Breast epithelium (tissue), 4 donors: ENCODE measurements at places on chromosomes 4 and X. TPM values are rescaled to one million over a fixed set of nuclear protein-coding genes. Genes with fewer than 3 reads are reported as not detected.

The PHKA2 gene
- 22.7 TPM for total RNA-seq

The CT45A10 gene
- total RNA-seq = not detected

The UCP1 gene
- total RNA-seq = 1.3 TPM

The PDGFC gene
- 54.4 TPM for total RNA-seq

The GRIA3 gene
- total RNA-seq = 2.6 TPM

The PWWP3B gene
- 13.9 TPM for total RNA-seq

The NXF2 gene
- total RNA-seq = not detected

The CTAG2 gene
- not detected for total RNA-seq

The MYOZ2 gene
- 0.48 TPM for total RNA-seq

The CT45A8 gene
- not detected for total RNA-seq

The C4orf33 gene
- total RNA-seq = 12.0 TPM

The NEXMIF gene
- 1.6 TPM for total RNA-seq

GRCh38 chrX:107827030-107827831 is 1.6 kb downstream of the MID2 start:
- DNase-seq = no peak

DNA sequence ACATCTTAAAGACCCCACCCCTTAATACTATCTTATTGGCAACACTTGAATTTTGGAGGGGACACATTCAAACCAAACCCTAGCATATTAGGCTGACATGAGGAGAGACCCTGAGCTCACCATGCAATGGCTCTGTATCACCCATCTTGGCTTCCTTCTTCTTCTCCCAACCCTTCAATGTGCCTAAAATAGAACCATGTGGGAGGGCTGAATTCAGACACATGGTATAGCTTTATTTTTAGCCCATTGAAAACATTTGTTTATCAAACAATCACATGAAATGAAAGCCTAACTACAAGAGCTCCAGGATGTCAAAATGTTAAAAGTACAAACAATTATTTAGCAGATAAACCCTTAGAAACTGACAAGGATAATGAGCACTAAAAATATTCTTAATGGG is 81.6 kb downstream of the RASL11B start:
- DNase-seq = no peak

DNA sequence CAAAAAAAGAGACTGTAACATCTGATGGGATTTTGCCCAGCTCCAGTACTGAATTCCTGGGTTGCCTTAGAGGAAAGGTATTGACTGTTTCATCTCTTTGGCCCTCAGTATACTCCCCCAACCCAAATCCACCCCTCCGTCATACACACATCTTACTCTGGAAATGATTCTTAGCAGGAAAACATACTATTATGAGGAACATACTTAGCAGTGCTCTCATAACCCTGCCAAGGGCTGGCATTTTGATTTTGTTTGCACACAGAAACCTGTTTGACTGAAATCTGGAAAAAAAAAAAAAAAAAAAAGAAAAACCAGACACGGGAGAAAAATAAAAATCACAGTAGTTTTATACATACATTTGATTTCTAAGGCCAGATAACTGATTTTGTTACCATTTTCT is 19.4 kb upstream of the AR start:
- DNase-seq = no peak

GRCh38 chr4:149158817-149159216 is 656.8 kb downstream of the IQCM start:
- DNase-seq = no peak

GRCh38 chrX:123580792-123581191 is 152.1 kb downstream of the THOC2 start:
- no peak for DNase-seq

- DNase-seq = no peak
These were observed 32.9 kb downstream of the MAGED4 start for GRCh38 chrX:52217494-52218160.

DNA sequence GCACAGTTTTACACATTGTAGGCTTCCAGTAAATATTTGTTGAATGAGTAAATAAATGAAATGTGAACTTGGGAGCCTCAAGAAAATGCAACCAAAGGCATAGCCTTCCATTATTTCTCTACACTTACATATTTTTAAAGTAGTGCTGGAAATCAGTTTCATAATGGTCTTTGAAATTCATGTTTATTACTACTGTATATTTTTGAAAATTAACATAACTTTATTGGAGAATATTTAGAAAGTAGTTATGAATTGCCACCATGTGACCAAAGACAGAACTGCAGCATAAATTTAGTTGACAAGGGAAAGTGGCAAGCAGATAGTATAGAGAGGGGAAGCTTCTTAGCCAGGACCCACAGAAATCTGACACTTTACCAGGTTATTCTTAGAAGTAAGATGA is 6.4 kb downstream of the TCEAL8 start:
- no peak for DNase-seq

- no peak for DNase-seq
These were observed 1215.8 kb downstream of the RAPGEF2 start for GRCh38 chr4:160318567-160319220.

- no peak for DNase-seq
These were observed 27.2 kb downstream of the TMSB4X start for GRCh38 chrX:13001961-13002671.

DNA sequence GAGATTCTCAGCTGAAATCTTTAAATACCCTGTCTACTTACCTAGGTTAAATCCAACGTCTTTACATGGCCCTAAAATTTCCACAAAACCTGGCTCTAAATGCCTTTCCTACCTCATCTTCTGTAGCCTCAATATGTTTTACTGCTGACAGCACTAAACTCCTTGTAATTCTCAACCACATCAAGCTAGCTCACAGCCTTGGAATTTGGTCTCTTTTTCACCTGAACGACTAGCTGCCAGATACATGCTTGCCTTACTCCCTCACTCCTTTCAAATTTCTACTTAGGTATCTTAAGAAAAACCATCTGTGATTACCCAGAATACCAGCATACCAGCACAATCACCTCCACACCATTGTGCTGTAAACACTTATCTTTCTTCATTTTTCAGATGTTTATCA is 635.6 kb upstream of the PCDH10 start:
- DNase-seq = no peak

DNA sequence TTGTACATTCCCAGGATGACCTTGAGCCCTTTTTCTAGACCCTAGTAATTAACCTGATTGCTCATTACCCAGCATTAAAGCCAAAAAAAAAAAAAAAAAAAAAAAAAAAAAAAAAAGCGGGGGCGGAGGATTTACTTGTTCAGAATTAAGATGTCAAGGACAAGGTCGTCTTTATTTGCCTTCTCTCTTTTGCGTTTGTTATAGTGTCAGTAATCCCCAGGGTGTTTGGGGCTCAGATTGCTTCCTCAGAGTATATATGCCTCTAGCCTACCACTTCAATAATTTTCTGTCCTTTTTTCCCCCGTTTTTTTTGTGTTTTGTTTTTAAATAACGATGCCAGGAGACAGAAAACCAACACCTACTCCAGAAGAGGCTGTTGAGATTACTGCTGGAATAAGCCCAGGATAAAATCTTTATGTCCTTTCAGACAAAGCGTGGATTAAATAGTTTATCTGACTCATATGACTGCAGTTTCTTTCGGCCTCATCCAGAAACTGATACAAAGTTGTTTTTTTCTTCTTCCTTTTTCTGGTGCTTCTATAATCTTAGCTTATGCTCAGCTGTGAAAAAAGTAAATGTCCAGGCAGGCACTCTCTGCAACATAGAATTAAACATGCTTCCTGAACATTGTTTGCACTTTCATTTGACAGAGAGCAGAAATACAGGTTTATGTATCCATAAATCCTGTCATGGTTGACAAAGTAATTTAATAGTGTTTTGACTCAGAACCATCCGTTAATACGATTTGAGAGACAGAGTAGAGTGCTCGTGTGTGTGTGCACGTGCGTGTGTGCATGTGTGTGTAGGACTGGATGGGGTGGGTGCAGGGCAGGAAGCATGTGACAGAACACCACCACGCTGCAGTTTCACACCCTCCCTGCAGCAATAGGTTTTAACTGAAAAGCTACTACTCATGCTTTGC is 138.6 kb downstream of the AFF1 start:
- no peak for DNase-seq

- peak; percentile 20 for DNase-seq
These were observed 89.9 kb downstream of the CEP135 start for GRCh38 chr4:56038487-56039162.

- no peak for DNase-seq
These were observed 177.2 kb downstream of the VSIG4 start for GRCh38 chrX:65862638-65863037.

GRCh38 chr4:141595531-141595930 is 40.9 kb upstream of the IL15 start:
- no peak for DNase-seq

GRCh38 chrX:120727452-120727851 is 97.6 kb upstream of the C1GALT1C1 start:
- no peak for DNase-seq

- no peak for DNase-seq
These were observed 22.7 kb downstream of the POU4F2 start for GRCh38 chr4:146661367-146661766.

GRCh38 chr4:114613560-114613959 is 15.0 kb downstream of the UGT8 start:
- no peak for DNase-seq

DNA sequence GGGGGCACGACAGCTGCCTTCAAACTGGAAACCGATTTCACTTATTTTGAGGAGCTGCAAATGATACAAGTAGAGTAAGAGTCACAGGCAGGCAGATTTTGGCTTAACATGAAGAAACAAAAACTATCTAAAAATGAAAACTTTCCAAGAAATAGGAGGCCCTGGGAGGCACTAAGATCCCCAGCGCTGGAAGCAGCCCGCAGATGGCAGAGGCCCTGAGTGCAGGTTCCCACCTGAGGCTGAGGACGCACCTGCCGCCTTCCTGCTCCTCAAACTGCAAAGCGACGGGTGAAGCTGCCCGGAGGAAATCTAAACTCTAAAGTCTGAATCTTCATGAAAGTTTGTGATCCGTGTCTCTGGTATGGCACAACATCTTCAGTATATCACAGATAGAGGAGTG is 138.7 kb downstream of the AFAP1 start:
- no peak for DNase-seq

DNA sequence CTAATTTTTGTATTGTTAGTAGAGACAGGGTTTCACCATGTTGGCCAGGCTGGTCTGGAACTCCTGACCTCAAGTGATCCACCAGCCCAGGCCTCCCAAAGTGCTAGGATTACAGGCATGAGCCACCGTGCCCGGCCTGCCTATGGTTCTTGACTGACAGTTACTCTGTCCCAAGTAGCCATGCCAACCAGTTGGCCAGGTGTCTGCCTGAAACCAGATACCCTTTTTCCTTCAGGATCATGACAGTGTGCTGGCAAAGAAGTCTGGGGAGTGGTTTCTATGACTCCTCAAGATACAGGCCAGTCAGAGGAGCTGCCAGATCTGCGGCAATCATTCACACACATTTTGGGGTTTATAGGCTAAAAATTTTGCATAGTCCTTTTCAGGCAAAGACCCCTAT is 1.7 kb upstream of the LAS1L start:
- DNase-seq = no peak

- no peak for DNase-seq
These were observed 102.3 kb downstream of the LARP1B start for GRCh38 chr4:128163177-128164117.

DNA sequence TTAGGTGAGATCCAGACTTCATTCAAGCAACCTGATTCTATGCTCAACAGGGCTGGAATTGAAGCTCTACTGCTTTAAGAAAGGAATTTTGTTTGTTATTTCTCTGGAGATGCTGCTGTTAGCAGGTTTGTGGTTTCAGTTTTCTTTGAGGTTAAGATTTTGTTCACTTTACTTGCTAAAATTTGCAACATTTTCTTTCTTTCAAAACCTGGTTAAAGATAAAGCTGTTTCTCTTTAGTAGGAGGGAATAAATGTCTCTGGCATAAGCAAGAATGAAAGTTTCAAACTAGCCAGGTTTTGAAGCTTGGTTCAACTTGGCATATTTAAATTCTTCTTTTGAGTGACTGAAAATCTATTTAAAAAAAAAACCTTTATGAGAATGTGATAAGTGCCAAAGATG is 660.6 kb upstream of the NR3C2 start:
- DNase-seq = no peak

DNA sequence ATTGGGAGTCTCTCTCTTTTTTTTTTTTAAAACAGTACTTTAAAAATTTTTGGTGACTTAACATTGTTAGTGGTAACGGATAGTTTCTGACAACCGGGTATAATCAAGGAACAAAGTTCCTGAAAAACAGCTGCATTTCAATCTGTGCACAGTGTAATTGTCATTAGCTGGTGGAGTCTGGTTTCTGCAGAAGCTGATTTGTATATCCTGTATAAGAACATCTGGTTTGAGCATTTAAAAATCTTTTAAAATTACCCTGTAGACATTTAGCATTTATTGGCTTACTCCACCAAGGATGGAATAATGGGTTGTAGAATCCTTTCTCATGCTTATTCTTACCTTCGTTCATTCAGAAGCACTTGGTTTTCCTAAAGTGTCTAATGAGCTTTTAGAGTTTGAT is 11.2 kb downstream of the JADE1 start:
- DNase-seq = no peak

- no peak for DNase-seq
These were observed 435.8 kb downstream of the SPRY1 start for GRCh38 chr4:123832173-123833026.

GRCh38 chr4:168853770-168854169 is 156.3 kb downstream of the CBR4 start:
- DNase-seq = no peak
